Cardiac muscle cell (in vitro differentiated cells and primary cell): ENCODE measurements at places on chromosomes 6 and 20. TPM values are rescaled to one million over a fixed set of nuclear protein-coding genes. Genes with fewer than 3 reads are reported as not detected.
A peak's percentile ranks its signal among the peaks of the same experiment; 100 is the strongest.

UTRN gene
- 93.8 and 106 TPM in 2 replicates for total RNA-seq

C4B gene
- 4.1 and 4.2 TPM in 2 replicates for total RNA-seq

RPRD1B gene
- total RNA-seq, result 26.2 and 43.5 TPM in 2 replicates

FAM209B gene
- total RNA-seq, result not detected in 2 replicates

TBXT gene
- total RNA-seq, result not detected in 2 replicates

R3HDML gene
- total RNA-seq, result not detected in 2 replicates

OR2J3 gene
- total RNA-seq, result not detected in 2 replicates

PNPLA1 gene
- total RNA-seq, result not detected in 2 replicates

KCNG1 gene
- 72.0 and 129 TPM in 2 replicates for total RNA-seq

OXT gene
- not detected in 2 replicates for total RNA-seq

SLC35D3 gene
- total RNA-seq, result 0.74 and 2.4 TPM in 2 replicates

C6orf132 gene
- total RNA-seq, result 1.7 and 2.7 TPM in 2 replicates

DHX35 gene
- total RNA-seq, result 10.4 and 12.6 TPM in 2 replicates

BNIP5 gene
- 0.12 TPM in 1 of 2 replicates, not detected in the other for total RNA-seq

GRCh38 chr20:31839782-31840487 is 5.5 kb downstream of the FOXS1 start:
- no peaks in the 10 kb centered on the region for H3K27me3 ChIP-seq
- no peak overlapping the region for H3K27ac ChIP-seq
- H3K36me3 ChIP-seq, result no peaks in the 10 kb centered on the region
- no peak for DNase-seq
- no peak overlapping the region for H3K4me3 ChIP-seq
- peaks cover 9% of the 10 kb centered on the region for H3K4me1 ChIP-seq

- no peaks in the 10 kb centered on the region for H3K27me3 ChIP-seq
- H3K4me1 ChIP-seq, result peaks cover 8% of the 10 kb centered on the region
- no peaks in the 10 kb centered on the region for H3K36me3 ChIP-seq
- H3K27ac ChIP-seq, result no peak overlapping the region
Observed at GRCh38 chr6:40932366-40932765, 106.7 kb downstream of the UNC5CL start.

GRCh38 chr20:38893565-38894090 is 32.6 kb upstream of the FAM83D start:
- no peaks in the 10 kb centered on the region for H3K4me1 ChIP-seq
- peak; percentile 51 for DNase-seq
- peaks cover 4% of the 10 kb centered on the region for H3K27me3 ChIP-seq
- no peak overlapping the region for H3K4me3 ChIP-seq

DNA sequence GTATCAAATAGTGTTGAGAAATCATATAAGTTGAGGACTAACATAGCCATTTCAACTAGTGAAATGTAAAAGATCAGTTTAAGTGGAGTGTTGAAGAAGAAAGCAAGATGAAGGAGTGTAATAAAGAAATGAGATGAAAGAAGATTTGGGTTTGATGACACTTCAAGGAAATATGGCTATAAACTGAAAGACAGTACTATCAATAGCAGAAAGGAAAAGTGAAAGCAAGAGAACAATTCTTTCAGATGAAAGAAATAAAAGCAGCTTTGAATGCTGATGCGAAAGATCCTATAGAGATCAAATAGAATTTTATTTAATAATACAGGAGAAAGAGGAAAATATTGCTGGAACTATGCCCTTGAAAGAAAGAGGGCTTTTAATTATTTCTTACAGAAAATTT is 92.8 kb upstream of the PRSS16 start:
- no peak overlapping the region for H3K4me3 ChIP-seq
- H3K36me3 ChIP-seq, result no peaks in the 10 kb centered on the region
- no peak for DNase-seq

GRCh38 chr6:105603788-105604586 is 201.1 kb upstream of the PREP start:
- no peaks in the 10 kb centered on the region for H3K27me3 ChIP-seq
- no peaks in the 10 kb centered on the region for H3K36me3 ChIP-seq
- H3K4me1 ChIP-seq, result peaks cover 17% of the 10 kb centered on the region
- H3K4me3 ChIP-seq, result no peak overlapping the region
- no peak for DNase-seq

- peak; percentile 63 for DNase-seq
- no peaks in the 10 kb centered on the region for H3K4me1 ChIP-seq
- H3K27me3 ChIP-seq, result peaks cover under 1% of the 10 kb centered on the region
- peak overlapping the region; percentile 31 for H3K4me3 ChIP-seq
- H3K27ac ChIP-seq, result no peak overlapping the region
- H3K36me3 ChIP-seq, result no peaks in the 10 kb centered on the region
Observed at GRCh38 chr6:159074120-159074684, 29.4 kb upstream of the TAGAP start.

- H3K27me3 ChIP-seq, result no peaks in the 10 kb centered on the region
- H3K27ac ChIP-seq, result no peak overlapping the region
Observed at GRCh38 chr6:140915103-140915502, 1217.6 kb upstream of the GJE1 start.

DNA sequence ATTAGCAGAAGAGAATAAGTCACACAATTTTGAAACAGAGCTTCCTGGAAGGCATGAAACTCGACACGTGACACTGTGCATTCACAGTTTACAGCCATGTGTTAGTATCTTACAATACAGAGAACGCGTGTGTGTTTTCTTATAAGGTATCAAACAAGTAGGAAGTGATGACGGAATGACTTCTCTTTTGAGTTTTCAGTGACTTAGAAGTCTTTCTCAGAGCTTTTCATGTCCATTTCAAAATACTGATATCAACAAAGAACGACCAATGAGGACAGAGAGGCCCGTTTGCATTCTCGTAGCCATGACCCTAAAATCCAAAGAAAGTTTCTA is 36.6 kb upstream of the DUSP22 start:
- no peak for DNase-seq
- H3K27ac ChIP-seq, result no peak overlapping the region
- no peak overlapping the region for H3K4me3 ChIP-seq
- no peaks in the 10 kb centered on the region for H3K27me3 ChIP-seq

- H3K4me3 ChIP-seq, result no peak overlapping the region
- no peaks in the 10 kb centered on the region for H3K27me3 ChIP-seq
- no peaks in the 10 kb centered on the region for H3K4me1 ChIP-seq
Observed at GRCh38 chr6:84107495-84107894, 73.9 kb downstream of the MRAP2 start.

- H3K4me3 ChIP-seq, result no peak overlapping the region
- H3K27me3 ChIP-seq, result no peaks in the 10 kb centered on the region
Observed at GRCh38 chr6:137848672-137849071, 18.4 kb upstream of the TNFAIP3 start.

GRCh38 chr6:150075034-150075421 is 6.1 kb upstream of the ULBP3 start:
- H3K4me3 ChIP-seq, result no peak overlapping the region
- H3K36me3 ChIP-seq, result no peaks in the 10 kb centered on the region
- no peaks in the 10 kb centered on the region for H3K4me1 ChIP-seq
- H3K27me3 ChIP-seq, result no peaks in the 10 kb centered on the region

DNA sequence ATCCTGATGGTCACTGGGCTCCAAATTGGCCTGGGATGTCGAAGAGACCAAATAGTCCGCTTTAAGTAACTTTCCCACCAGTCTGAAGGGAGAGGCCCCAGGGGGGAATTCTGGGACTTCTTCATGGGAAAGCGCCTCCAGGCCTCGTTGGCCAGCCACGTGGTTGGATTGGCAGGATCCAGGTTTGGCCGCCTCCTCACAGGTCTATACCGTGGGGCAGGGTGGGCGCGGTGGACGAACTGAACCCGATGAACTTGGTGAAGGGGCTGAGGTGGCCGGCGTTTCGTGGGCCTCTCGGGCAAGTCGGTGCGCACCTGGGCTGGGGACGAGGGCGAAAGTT is 297 bp downstream of the POM121L2 start:
- H3K27me3 ChIP-seq, result peaks cover 83% of the 10 kb centered on the region
- no peaks in the 10 kb centered on the region for H3K4me1 ChIP-seq
- H3K27ac ChIP-seq, result no peak overlapping the region
- H3K36me3 ChIP-seq, result no peaks in the 10 kb centered on the region

GRCh38 chr6:37923514-37923913 is 104.0 kb downstream of the ZFAND3 start:
- H3K36me3 ChIP-seq, result no peaks in the 10 kb centered on the region
- no peak for DNase-seq
- no peaks in the 10 kb centered on the region for H3K27me3 ChIP-seq
- no peak overlapping the region for H3K4me3 ChIP-seq
- peaks cover 5% of the 10 kb centered on the region for H3K4me1 ChIP-seq

- peak; percentile 65 for DNase-seq
- H3K27ac ChIP-seq, result peak overlapping the region; percentile 89
- H3K27me3 ChIP-seq, result no peaks in the 10 kb centered on the region
- H3K36me3 ChIP-seq, result no peaks in the 10 kb centered on the region
- H3K4me1 ChIP-seq, result peaks cover 18% of the 10 kb centered on the region
Observed at GRCh38 chr20:9262653-9263194, 193.8 kb downstream of the PLCB4 start.

- no peaks in the 10 kb centered on the region for H3K27me3 ChIP-seq
- peaks cover 5% of the 10 kb centered on the region for H3K4me1 ChIP-seq
- no peak overlapping the region for H3K4me3 ChIP-seq
- no peak overlapping the region for H3K27ac ChIP-seq
Observed at GRCh38 chr6:148450866-148451265, 108.2 kb downstream of the SASH1 start.

DNA sequence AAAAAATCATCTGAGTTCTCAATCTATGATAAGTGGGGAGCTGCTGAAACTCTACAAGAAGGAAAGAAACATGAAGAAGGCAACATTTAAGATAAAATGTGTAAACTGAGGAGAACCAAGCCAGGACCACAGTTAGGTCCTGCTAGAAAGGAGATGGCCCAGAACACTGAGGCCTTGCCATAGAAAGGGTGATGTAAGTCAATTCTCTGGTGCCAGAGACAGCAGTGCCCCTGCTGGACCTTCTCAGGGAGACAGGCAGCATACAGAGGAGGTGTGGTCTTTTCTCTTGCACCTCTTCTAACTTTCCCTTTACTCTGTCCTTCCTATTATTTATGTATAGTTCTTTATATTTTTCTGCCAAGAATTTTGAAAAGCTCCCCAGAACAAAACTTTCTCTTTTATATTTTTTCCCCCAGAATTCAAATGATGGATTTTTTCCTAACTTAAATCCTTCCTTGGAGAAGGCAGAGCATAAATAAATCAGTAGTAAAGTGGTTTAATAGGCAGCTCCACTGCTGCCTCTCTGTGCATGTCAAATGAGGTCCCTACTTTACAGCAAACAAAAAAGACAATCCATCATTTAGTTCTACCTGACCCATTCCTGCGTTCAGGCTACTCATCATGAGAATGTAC is 9.0 kb downstream of the UQCC2 start:
- H3K27me3 ChIP-seq, result no peaks in the 10 kb centered on the region
- DNase-seq, result peak; percentile 69
- H3K4me1 ChIP-seq, result peaks cover 5% of the 10 kb centered on the region

- no peak overlapping the region for H3K4me3 ChIP-seq
- H3K27ac ChIP-seq, result no peak overlapping the region
- H3K4me1 ChIP-seq, result no peaks in the 10 kb centered on the region
- no peak for DNase-seq
Observed at GRCh38 chr20:59204165-59204894, 40.7 kb downstream of the ZNF831 start.

DNA sequence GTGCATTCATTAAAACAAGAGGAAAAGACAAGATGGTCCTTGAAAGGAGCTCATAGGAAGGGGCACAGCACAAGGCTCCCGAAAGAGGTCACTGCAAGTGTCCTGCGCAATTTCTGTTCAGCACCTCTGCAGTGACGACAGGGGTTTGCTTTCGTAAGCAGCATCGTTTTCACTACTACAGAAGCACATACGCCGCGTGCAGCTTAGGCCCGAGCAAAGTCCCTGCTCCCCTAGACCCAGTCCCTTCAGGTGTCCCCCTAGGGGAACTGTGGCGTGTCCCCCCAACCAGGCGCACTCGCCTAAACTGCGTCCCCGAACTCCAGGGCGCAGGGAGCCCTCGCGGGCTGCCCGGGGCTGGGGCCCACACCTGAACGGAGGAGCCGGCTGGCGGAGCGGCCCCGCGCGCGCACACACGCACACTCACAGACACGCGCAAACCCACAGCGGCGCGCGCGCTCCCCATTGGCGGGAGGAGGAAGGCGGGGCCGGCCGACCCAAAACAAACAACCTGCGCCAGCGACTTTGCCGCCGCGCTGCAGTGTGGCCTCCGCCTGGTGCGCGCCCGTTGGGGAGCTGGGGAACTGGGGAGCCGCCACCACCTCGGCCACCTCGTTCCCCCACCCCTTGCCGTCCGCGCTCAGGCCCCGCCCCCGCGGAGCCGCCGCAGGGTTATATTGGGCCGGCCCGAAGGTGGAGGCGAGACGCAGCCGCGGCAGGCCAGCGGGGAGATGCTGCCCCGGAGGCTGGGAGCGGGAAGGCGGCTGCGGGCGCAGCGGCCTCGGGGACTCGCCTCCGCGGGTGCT is at the start of gene FOXQ1:
FOXQ1 (plus strand) TSS at position 699 of the 803 bp plus-strand sequence. CDS start 607 bp downstream, outside the sequence.
- DNase-seq, result peak; percentile 45
- peaks cover 4% of the 10 kb centered on the region for H3K4me1 ChIP-seq
- H3K27ac ChIP-seq, result no peak within 1 kb of the TSS
- no peaks in the 10 kb centered on the region for H3K36me3 ChIP-seq
- peak within 1 kb of the TSS; percentile 29 for H3K4me3 ChIP-seq
- peaks cover 96% of the 10 kb centered on the region for H3K27me3 ChIP-seq

- DNase-seq, result no peak
- H3K36me3 ChIP-seq, result no peaks in the 10 kb centered on the region
- no peaks in the 10 kb centered on the region for H3K4me1 ChIP-seq
Observed at GRCh38 chr6:1993042-1993441, 252.4 kb downstream of the GMDS start.

- no peaks in the 10 kb centered on the region for H3K27me3 ChIP-seq
- peak overlapping the region; percentile 94 for H3K27ac ChIP-seq
- peaks cover 65% of the 10 kb centered on the region for H3K4me1 ChIP-seq
- no peaks in the 10 kb centered on the region for H3K36me3 ChIP-seq
- DNase-seq, result peak; percentile 32
- H3K4me3 ChIP-seq, result no peak overlapping the region
Observed at GRCh38 chr20:53737396-53738038, 143.9 kb upstream of the ZNF217 start.

DNA sequence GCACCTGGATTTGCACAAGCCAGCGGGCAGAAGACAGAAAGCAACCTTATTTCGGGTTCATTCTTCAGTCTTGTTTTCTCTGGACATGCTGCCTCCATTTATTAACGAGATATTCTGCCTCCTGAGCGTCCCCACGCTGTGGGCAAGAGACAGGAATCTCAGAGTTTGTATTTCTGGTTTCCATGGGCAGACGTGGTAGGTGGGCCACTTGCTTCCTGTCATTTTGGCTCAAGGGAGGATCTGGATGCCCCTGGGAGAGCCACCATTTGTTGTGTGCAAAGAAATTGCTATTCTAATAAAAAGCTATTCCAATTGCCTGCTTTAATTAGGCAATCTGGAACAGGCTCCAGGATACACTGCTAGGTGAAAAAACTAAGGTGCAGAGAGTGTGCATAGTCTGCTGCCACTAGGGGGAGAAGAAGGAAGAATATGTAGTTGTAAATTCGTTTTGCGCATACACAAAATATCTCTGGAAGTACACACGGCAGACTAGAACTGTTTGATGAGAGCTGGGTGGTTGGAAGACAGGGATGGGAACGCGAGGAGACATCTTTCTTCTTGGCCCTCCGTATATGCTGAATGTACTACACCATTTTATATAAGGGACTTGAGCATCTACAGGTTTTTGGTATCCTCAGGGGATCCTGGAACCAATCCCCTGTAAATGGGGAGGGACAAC is 30.1 kb upstream of the SLC16A10 start:
- H3K27ac ChIP-seq, result no peak overlapping the region
- H3K27me3 ChIP-seq, result no peaks in the 10 kb centered on the region
- DNase-seq, result peak; percentile 67
- H3K4me3 ChIP-seq, result no peak overlapping the region
- H3K36me3 ChIP-seq, result no peaks in the 10 kb centered on the region
- no peaks in the 10 kb centered on the region for H3K4me1 ChIP-seq

- no peaks in the 10 kb centered on the region for H3K4me1 ChIP-seq
- H3K4me3 ChIP-seq, result no peak overlapping the region
- DNase-seq, result peak; percentile 26
- no peaks in the 10 kb centered on the region for H3K36me3 ChIP-seq
Observed at GRCh38 chr6:166705069-166705468, 78.0 kb upstream of the RPS6KA2 start.
